ENCODE measurements at places on chromosomes 4 and X. TPM values are rescaled to one million over a fixed set of nuclear protein-coding genes. Genes with fewer than 3 reads are reported as not detected.

Gene GRID2
- total RNA-seq: not detected

Gene IL1RAPL1
- 0.12 TPM for total RNA-seq

Gene VCX3A
- not detected for total RNA-seq

Gene PRAF2
- total RNA-seq: 4.8 TPM

Gene TCEAL1
- total RNA-seq: 6.1 TPM

Gene CLIC2
- total RNA-seq: 2.5 TPM
